ENCODE measurements at places on chromosomes 5 and 9.

DNA sequence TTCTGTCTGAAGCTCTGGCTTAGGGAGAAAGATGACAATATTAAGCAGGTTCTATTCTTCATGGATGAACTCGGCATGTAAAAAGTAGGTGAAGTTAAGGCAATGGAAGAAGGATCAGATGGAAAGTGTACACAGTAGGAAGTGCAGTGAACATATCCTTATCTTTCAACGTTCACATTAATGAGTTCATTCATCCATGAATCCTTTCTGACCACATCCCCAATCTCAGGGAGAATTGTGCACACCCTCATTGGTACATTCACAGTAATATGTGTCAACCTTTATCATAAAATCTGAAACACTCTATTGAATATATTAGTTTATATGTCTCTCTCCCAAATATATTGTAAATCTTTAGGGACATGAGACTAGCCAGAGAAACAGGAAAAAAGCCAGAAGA lies 5.5 kb downstream of the GIN1 start:
- DNase-seq = no peak

DNA sequence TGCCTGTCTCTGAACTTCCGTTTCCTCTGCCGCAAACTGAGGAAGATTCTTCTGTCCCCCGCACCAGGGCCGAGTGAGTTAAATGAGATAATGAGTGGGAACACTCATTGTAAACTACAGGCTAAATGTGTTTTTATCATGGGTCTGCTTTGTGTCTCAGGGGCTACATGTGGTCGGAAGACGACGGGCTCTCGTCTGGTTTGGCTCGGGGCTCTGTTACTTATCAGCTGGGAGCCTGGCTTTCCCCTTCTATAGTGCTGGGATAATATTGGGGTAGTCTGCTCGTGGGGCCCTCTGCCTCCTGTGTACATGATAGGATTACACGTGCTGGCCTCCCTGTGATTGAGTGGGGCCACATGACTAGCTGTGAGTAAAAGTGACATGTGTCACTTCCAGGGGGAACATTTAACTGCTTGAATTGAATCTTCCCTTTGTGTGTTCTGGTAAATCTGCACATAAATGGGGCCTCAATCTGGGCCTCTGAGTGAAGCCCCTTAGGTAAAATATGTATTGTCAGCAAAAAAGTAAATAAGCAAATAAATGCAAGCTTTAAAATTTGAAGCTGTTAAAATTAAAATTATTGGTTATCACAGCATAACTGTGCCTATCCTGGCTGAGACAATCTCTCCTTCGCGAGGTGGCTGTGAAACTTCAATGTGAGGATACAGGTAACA lies 86.9 kb upstream of the SH3PXD2B start:
- DNase-seq = no peak

DNA sequence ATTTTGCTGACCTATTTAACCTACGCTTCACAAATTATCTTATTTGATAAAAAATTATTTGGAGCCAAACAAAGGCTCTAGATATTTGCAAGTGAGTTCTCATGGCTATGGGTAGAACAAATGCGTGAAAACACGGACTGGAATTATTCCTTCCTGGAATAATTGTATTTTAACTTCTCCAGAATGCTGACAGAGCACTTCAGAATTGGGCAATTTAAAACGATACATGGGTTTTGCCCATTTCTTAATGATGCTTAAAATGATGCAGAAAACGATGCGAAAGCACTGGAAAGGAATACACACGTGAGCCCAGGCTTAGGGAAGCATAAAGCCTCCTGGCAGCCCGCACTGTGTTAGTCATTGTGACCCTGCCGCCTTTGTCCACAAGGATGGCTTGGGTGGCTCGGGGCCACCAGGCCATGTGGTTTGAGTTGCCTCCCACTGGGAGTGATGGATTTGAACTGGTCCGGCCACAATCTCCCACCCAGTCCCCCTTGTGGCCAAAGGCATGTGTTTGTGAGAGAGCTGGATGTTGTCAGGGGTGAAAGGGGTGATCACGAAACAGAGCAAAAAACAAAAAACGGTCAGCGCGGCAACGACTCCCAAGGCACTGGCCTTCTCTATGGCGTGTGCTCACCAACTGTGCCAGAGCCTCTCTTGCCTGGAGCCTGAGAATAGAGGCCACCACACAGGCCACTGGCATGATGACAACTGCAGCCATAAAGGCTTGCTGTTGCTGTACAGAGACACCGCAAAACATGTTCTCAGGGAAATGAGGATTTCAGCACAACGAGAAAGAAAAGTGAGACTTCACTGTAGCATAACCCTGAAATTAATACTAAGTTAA lies 234.2 kb upstream of the ADAMTS16 start:
- no peak for DNase-seq

- DNase-seq = no peak
Measured at GRCh38 chr5:98510143-98510985, 263.1 kb upstream of the RGMB start.

DNA sequence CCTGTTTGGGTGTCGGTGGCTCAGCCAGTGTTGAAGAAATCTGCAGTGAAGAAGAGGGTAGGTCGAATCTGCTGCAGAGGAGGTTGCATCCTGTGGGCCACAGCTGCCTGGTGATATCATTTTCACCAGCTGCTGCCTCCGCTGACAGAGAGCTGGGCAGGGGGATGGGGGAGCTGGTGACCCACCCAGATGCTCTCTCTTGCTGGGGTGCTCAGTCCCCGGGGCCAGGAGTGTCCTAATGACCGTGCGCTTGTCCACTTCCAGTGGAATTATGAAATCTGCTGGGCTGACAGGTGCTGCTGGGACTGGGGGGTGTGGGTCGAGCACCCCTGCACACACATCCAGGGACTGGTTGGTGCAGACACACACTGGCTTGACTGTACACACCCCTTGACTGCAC lies 83.2 kb upstream of the IRX4 start:
- no peak for DNase-seq

DNA sequence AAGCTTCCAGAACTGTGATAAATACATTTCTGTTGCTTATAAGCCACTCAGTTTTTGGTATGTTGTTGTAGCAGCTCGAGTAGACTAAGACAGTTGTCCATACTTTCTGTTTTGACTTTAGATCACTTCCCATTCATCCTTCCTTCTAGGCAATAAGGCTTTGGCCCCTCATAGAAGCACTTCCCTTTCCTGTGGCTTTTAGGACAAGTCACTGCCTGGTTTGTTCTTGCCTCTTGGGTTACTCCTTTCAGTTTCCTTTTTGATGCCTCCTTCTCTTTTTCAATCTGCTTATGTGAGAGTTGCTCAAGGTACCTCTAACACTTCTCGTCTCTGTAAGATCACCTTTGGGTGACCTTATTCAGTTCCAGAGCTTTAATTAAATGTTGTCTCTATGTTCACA lies 72.4 kb upstream of the NTRK2 start:
- DNase-seq = peak; percentile 26

DNA sequence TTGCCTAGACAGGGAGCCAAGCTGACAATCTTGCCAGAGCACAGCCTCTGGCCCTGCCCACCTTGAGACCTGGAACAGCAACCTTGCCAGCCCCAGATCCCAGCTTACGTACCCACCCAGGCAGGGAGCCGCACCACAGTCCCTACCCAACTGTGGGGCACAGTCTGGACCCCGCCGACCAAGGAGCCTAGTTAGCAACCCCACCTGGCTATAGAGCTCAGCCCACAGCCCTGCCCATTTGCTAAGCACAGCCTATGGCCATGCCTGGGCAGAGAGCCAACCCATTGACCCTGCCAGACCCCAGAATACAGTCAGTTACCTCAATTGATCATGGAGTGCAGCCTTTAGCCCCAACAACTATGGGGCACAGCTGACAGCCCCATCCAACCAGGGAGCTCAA lies 97.9 kb upstream of the SH3GL2 start:
- no peak for DNase-seq

- no peak for DNase-seq
Measured at GRCh38 chr5:122126177-122126755, 3.1 kb upstream of the ZNF474 start.

- no peak for DNase-seq
Measured at GRCh38 chr9:94199776-94200175, 59.3 kb upstream of the ZNF169 start.

GRCh38 chr5:57422341-57422740 lies 60.3 kb downstream of the ACTBL2 start:
- DNase-seq = no peak

DNA sequence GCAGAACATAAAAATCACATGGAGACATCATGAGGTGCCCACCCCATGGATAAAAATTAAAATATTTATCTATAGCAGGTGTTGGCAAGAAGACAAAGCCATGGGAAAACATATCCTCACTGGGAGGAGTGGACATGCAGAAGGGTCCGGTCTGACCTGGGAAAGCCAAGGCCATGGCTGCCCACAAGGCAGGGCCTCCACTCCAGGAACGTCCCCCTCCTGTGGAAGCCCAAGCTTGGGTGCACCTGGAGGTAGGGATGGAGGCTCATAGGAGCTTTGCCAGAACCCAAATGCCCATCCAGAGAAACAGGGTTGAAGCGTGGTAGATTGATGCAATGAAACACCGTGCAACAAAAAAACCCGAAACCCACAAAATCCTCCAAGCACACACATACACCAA lies 81.4 kb upstream of the COL5A1 start:
- no peak for DNase-seq

GRCh38 chr5:132815454-132815853 lies 2.4 kb downstream of the SOWAHA start:
- no peak for DNase-seq

DNA sequence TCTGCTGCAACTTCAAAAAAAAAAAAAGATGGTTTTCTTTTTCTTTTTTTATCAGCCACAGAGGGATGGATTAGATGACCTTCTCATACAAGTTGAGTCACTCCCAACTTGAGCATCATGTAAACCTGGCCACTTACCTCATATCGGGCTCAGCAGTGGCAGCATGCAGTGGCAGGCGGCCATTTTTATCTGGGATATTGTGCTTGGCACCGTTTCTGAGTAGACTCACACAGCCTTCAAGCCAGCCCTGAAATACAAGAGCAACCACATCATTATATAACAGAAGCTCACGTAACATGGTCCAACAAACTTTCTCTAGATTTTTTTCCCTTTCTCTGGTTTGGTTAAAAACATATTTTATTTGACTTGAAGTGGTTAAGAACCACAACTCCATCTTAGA lies 62.6 kb downstream of the ANKRD55 start:
- no peak for DNase-seq

DNA sequence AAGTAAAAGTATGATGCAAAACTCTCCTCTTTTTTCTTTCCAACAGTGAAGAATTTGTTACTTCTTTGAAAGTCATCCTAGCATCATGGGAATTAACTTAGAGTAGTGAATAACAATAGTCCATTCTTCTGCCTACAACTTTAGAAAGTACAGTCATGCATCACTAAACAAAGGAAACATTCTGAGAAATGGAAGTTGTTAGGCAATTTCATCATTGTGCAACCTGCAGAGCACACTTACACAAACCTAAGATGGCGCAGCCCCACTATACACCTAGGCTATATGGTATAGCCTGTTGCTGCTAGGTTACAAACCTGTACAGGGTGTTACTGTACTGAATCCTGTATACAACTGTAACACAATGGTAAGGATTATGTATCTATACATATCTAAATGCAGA lies 1209.3 kb upstream of the C9orf72 start:
- no peak for DNase-seq

DNA sequence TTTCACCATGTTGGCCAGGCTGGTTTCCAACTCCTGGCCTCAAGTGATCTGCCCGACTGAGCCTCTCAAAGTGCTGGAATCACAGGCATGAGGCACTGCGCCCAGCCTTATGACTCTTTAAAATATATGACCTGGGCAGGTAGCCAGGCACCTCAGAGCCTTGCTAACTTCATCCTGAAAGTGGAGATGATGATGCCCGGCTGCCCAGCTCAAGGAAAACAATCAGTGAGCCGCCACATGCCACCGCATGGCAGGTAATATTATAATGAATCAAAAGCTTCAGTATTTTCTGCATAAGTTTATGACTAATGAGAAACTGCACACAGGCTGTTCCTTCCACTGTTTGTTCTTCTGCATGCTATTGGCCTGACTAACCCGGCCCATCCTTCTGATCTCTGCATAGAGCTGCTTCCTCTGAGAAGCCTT lies 30.4 kb upstream of the DMRT1 start:
- no peak for DNase-seq

GRCh38 chr9:97666907-97667686 lies 30.0 kb downstream of the XPA start:
- no peak for DNase-seq

DNA sequence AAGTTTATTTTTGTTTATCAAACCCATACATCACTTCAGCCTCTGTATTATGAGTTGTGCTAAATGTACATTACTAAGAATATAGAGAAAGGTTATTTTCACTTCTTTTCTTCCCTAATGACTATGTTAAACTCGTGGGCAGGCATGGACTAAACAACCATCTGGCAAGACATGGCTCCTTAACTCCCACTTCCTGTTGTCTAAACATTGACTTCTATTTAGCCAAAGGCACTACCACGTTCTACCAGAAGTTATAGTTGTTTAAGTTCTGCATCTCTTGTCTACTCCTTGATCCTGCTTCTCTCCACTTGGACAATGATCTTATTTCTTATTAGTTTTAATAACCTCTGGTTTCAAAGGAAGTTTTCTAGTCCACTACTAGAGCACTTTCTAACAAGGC lies 136.1 kb downstream of the MACIR start:
- DNase-seq = no peak

DNA sequence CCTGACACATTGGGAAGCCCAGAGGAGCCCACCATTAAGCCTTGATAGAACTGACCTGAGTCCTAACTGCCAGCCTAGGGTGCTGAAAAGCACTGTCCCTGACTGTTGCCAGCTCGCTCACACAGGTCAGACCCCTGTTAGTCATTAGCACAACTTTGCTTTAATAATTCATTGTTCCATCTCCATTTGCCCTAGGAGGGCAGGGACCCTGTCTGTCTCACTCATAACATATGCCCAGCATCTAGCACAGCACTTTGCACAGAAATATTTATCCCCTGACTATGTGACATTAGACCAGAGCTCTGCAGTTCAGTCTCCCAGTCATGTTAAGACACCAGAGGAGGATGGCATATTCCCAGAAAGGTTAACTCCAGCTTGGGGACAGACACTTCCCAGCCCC lies 61.8 kb upstream of the STXBP1 start:
- no peak for DNase-seq

DNA sequence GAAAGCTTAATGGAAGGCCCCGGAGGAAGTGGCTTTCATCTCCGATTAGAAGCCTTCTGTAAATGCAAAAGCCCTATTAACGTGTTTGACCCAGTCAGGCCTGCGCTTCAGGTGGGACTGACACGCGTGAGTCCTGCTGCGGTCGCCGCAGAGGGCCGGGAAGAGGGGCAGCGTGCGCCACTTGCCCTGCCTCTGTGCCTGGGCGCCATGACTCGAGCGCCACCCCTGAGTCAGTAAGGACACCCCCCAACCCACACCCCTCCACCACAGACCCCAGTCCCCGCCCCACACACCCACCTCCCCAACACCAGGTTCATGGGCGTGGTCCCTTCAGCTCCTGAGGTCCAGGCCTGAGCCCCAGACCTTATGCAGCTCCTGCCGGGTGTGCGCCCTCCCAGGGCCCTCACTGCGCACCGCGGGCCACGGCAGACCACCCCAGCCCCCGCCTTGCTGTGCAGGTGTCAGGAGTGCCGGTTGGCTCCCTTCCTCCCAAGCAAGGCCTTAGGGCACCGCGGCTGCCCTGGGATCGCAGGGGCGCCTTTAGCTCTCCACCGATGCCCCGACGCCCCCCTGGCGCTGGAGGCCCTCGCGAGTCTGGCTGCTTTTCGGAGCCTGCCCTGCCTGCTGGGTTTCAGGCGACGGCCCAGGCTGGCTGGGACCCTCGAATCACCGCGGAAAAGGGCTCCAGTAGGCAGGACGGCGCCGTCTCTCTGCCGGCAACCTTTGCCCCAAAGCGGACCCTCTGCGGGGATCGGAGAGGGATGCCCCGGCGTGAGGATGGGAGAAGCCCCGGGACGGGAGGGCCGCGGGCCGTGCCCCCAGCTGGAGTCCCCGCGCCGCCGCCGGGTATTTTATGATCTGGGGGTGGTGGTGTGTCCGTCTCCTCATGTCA lies 625 bp upstream of the OLFM1 start:
- no peak for DNase-seq
